Activated CD4-positive, alpha-beta memory T cell treated with anti-CD3 and anti-CD28 coated beads for 36 hours (primary cell): ENCODE measurements at places on chromosomes 2 and 18. TPM values are rescaled to one million over a fixed set of nuclear protein-coding genes. Genes with fewer than 3 reads are reported as not detected.

GRCh38 chr18:58630071-58630470 is 1.2 kb upstream of the ALPK2 start:
- H3K36me3 ChIP-seq, result no peaks in the 10 kb centered on the region
- DNase-seq, result no peak
- H3K27ac ChIP-seq, result no peak overlapping the region

GRCh38 chr18:34909637-34910364 is 131.4 kb upstream of the MAPRE2 start:
- H3K36me3 ChIP-seq, result peaks cover 3% of the 10 kb centered on the region
- peaks cover 8% of the 10 kb centered on the region for H3K27me3 ChIP-seq
- H3K27ac ChIP-seq, result no peak overlapping the region
- H3K4me1 ChIP-seq, result peaks cover 3% of the 10 kb centered on the region

DNA sequence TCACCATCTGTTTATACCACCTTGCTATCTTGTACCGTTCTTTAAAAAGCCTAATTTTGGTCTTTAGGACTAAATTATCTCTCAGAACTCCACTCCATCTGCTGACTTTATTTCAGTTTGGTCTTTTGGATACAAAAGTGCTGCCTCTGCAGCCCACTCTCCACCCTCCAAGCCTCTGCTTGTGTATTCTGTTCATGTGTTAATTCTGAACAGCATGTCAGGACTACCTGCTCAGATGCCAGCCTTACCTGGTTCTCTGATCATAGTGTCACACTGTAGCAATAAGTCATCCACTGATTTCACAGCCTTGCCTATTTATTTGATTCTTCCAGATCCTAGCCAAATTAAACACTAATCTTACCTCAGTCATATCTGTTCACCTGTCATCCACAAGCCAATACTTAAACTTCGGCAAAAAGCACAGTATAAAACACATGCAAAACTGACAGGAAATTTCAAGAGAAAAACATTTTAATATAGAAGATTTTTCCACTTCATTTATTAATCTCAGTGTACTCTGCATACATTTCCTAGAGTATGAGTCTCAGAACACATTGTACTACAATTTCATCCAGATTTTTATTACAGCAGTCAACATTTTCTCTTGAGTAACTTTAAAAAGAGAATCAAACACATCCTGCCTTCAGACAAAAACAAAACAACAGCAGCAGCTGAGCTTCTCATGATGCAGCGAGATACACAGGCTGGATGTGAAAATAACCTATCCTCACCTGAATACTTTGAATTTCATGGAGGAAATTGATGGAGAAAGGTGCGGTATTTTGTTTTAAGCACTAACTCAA is 64.9 kb downstream of the PPP1R1C start:
- no peaks in the 10 kb centered on the region for H3K4me1 ChIP-seq
- no peak overlapping the region for H3K27ac ChIP-seq
- no peak for DNase-seq
- peaks cover 2% of the 10 kb centered on the region for H3K27me3 ChIP-seq
- no peaks in the 10 kb centered on the region for H3K36me3 ChIP-seq

- H3K4me3 ChIP-seq, result no peak overlapping the region
- no peaks in the 10 kb centered on the region for H3K36me3 ChIP-seq
- H3K27me3 ChIP-seq, result peaks cover 38% of the 10 kb centered on the region
- no peak for DNase-seq
- H3K27ac ChIP-seq, result no peak overlapping the region
Observed at GRCh38 chr18:50405582-50406271, 30.9 kb downstream of the SKA1 start.

Gene CD207
- total RNA-seq, result not detected

Gene IHH
- 0.10 TPM for total RNA-seq

- no peak overlapping the region for H3K27ac ChIP-seq
- no peak overlapping the region for H3K4me3 ChIP-seq
- H3K27me3 ChIP-seq, result no peaks in the 10 kb centered on the region
- H3K4me1 ChIP-seq, result no peaks in the 10 kb centered on the region
- no peak for DNase-seq
- peaks cover 25% of the 10 kb centered on the region for H3K36me3 ChIP-seq
Observed at GRCh38 chr2:239049421-239050251, 201.8 kb downstream of the TWIST2 start.

DNA sequence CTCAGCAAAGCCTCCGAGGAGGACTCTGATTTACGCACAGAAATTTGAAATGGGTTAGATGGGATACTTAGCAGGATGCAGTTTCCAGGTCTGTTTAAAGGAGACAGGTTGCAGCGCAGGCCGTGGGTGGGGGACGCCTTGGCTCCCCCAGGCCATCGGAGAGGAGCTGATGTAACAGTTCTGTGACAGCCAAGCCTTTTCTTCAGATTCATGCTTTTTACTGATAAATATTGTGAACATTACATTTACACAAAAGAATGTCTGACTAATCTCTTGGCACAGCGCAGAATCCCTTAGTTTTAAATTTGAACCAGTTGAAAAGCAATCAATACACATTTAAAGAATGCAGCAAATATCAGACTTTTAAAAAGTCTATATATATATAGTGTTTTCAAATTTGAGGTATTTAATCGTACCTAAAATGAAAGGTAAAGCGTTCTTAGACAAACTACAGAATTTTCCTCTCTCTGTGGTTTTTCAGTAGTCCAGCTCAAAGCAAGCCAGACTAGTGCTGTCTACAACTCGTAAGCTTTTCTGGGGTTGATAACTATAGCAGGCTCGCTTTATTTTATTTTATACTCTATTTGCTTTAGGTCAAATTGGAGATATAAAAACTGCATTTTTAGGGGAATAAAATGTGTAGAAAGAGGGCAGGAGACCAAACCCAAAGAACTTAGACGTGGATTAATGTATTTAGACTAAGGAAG is 221.9 kb downstream of the PIEZO2 start:
- H3K36me3 ChIP-seq, result no peaks in the 10 kb centered on the region
- no peak for DNase-seq
- H3K4me3 ChIP-seq, result no peak overlapping the region

DNA sequence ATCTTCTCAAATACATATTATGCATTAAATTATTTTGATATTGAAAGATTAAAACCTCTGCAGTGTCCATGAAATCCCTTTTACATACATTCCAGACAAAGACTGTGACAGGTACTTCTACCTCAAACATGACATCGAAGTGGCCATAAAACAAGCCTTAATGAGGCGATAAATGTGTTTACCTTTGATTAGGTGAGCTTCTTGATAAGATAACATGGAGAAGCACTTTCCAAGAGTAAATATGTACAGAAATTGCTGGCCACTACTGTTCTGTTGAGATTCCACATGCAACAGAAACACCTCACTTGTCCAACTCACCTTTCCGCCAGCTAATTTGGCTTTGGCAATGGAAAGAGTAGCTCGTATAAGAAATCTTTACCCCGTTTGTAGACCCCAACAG is 55.2 kb downstream of the ZEB2 start:
- peaks cover 6% of the 10 kb centered on the region for H3K27me3 ChIP-seq
- H3K4me3 ChIP-seq, result no peak overlapping the region
- no peaks in the 10 kb centered on the region for H3K36me3 ChIP-seq
- H3K4me1 ChIP-seq, result peaks cover 15% of the 10 kb centered on the region
- DNase-seq, result no peak

DNA sequence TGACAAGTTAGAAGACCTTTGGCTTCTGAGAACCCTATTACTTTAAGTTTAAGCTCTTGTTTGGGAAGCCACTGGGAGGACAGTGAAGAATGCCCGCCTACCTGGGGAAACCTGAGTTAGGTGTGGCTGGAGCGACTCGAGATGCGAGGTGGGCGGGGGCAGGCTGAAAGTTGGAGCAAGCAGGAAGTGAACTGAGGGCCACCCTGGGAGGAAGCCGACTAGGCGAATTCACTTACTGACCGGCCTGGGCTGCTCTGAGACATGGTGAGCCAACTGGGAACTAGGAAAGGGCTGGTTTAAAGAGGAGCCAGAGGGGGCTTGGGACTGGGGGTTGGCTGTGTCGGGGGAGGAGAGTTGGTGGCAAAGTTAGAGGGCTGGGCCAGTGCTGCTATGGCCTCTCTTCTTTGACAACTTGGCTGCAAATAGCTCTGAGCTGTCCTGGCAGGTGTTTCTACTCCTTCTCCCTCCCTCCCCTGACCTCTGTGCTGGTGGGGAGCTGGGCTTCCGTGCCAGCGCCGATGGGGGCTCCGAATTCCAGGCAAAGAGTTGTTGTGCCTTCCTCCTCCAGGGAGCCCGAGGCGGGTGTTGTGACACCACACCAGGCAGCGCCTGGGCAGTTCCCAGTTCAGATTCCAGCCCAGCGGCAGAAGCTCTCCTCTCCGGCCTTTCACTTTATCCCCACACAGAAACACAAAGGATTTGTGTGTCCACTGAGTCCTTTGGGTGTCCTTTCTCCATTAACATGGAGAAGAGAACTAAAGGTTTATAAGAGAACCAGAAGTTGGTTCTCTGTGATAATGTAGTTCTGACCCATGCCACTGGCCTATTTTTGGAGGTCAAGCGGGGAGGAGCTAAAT is at the start of gene VAMP8:
Gene VAMP8 (plus strand): TSS at position 201 of the 857 bp plus-strand sequence. CDS start 61 bp downstream, at position 262.
- H3K36me3 ChIP-seq, result peaks cover 15% of the 10 kb centered on the region
- H3K4me1 ChIP-seq, result peaks cover 28% of the 10 kb centered on the region
- no peaks in the 10 kb centered on the region for H3K27me3 ChIP-seq
- H3K27ac ChIP-seq, result peak within 1 kb of the TSS; percentile 87

- no peak overlapping the region for H3K27ac ChIP-seq
- H3K4me1 ChIP-seq, result peaks cover 3% of the 10 kb centered on the region
- H3K4me3 ChIP-seq, result no peak overlapping the region
- DNase-seq, result no peak
Observed at GRCh38 chr2:147989809-147990403, 30.6 kb downstream of the ORC4 start.

Gene GALNT14
- total RNA-seq, result 0.44 TPM

DNA sequence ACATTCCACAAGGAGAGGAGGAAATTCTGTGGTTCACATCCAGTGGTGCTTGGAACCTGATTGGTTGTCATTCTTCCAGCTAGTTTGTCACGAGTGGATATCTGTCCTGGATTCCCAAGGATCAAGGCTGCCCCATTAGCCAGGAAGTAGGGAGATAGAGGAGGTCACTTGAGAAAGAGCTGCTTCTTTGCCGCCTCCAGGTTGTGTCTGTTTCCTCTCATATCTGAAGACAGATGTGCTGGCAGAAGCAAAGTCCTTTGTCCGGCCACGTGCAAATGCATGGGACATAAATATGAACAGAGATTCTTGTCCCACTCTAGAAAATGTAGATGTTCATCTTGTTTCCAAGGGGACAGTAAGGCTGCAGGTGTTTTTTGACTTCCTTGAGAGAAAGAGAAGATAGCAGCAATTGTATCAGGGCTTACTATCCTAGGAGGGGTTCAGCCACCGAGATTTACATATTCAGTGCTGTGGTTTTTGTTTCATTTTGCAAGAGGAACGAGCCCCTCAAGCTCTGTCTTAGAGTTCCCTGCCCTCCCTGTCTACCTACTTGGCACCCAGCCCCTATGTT is 174.4 kb downstream of the RPIA start:
- no peaks in the 10 kb centered on the region for H3K36me3 ChIP-seq
- peaks cover 21% of the 10 kb centered on the region for H3K27me3 ChIP-seq
- DNase-seq, result no peak
- no peak overlapping the region for H3K4me3 ChIP-seq

Gene TIGD1
- 7.2 TPM for total RNA-seq

DNA sequence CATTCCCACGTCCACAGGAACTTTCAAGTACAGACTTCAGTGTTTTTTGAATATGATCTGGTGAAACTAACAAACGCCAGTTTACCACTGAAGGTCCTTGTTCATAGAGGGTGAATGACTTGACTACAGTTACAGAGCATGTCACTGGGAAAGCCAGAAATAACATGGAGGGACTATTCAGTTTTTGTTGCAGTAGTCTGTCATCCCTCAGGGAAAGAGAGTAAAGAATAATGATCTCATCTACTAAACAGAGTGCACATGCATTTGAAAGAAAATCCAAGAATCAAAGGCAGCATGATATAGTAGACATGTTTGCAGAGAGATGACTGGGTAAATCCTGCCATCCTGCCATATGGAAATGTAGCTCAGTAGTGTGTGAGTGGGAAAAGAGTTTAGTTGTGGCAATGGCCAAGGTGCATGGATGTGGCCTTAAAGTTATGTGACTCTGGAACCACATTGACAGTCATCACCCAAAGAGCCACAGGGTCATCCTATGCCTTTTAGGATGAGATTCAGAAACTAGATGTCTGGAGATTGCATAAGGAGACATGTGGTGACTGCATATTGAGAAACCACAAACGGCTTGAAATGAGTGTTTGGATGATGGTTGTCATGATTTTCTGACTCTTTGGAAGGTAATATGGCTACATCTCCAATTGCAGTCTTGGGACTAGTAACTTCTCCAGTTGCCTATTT is 125.3 kb upstream of the ZEB2 start:
- H3K27ac ChIP-seq, result no peak overlapping the region
- peaks cover 3% of the 10 kb centered on the region for H3K27me3 ChIP-seq
- no peak for DNase-seq
- H3K4me1 ChIP-seq, result no peaks in the 10 kb centered on the region

Gene SIX3
- total RNA-seq, result not detected

Gene RAPGEF4
- 0.21 TPM for total RNA-seq

- no peak overlapping the region for H3K27ac ChIP-seq
- H3K4me3 ChIP-seq, result no peak overlapping the region
- H3K27me3 ChIP-seq, result peaks cover 5% of the 10 kb centered on the region
- no peaks in the 10 kb centered on the region for H3K36me3 ChIP-seq
- no peak for DNase-seq
Observed at GRCh38 chr2:237319887-237320286, 94.1 kb downstream of the COL6A3 start.

- DNase-seq, result no peak
- H3K27me3 ChIP-seq, result peaks cover 4% of the 10 kb centered on the region
- no peak overlapping the region for H3K27ac ChIP-seq
- no peaks in the 10 kb centered on the region for H3K4me1 ChIP-seq
Observed at GRCh38 chr18:55448420-55448819, 139.6 kb downstream of the TCF4 start.

DNA sequence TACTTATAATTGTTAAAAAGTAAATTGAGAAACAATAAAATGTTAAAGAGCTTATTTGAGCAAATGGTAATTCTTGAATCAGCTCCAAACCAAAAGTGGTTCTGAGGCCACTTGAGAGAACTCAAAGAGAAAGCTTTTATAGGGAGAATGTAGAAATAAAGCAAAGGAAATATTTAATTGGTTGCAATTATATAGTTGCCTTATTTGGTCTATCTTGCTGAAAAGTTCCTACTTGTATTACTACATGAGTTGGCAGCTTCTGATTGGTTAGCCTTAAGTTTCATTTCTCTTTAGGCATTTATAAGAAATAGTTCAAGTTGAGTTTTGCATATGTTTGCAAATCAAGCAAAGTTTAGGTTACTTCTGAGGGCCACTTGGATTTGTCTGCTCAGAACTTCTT is 38.1 kb downstream of the SCN2A start:
- H3K27ac ChIP-seq, result no peak overlapping the region
- no peak overlapping the region for H3K4me3 ChIP-seq
- DNase-seq, result no peak
- no peaks in the 10 kb centered on the region for H3K36me3 ChIP-seq

DNA sequence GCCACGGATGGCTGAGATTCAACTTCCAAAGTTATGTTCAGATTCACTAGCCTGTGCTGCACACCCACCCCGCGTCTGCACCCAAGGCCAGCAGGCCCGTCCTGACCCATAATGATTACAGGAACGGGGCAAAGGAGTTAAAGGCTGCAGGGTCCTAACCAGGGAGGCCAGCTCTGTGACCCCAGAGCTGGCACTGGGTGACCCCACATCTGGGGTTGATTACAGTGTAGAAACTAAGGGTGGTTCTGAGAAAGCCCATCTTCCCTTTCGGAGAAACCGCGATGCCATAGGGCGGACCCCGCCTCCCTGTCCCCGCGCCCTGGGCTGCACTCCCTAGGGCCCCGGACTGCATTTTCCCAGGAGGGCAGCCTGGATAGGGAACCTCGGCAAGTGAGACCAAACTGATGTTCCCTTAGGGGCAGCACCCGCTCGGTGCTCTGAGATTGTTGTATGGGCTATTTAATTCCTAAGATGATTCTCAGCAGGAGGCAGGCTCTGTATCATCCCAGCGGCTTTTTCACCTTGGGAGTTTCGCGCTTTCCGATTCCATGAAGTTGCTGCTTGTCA is 2.2 kb upstream of the GPR148 start:
- peak overlapping the region; percentile 70 for H3K4me3 ChIP-seq
- H3K27me3 ChIP-seq, result peaks cover 4% of the 10 kb centered on the region
- no peaks in the 10 kb centered on the region for H3K36me3 ChIP-seq
- peaks cover 9% of the 10 kb centered on the region for H3K4me1 ChIP-seq
